Mesothelial cell of epicardium (in vitro differentiated cells): ENCODE measurements at places on chromosomes 5 and 9.

DNA sequence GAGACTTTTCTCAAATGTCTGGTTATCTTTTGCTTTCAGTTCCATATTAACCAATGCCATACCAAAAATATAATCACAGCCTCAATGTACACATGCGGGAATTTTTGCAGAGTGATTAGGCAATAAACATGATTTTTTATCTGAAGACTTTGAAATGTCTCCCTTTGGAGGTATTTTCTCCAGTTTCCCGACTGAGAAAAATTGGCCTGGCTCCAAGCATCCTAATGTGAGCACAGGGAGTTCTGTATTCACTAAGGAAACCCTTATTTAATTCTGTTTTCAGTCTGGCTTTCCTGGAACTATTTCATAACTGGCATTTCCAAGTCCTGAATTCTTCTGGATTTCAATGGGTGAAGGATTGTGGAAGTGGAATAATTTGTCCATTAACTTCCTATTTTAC is 8.5 kb downstream of the HCN1 start:
- no peak for DNase-seq

DNA sequence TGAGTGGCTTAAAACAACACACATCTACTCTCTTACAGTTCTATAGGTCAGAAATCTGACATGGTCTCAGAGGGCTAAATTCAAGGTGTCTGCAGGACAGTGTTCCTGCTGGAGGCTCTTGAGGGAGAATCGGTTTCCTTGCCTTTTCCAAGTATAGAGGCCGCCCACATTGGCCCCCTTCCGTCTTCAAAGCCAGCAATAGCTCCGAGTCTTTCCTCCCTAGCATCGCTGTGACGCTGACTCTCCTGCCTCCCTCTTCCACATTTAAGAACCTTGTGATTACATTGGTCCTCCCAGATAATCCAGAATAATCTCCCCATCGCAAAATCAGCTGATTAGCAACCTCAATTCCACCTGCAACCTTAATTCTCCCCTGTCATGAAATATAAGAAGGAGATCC is 81.3 kb upstream of the IER5L start:
- no peak for DNase-seq

GRCh38 chr9:1554081-1555035 is 460.8 kb upstream of the SMARCA2 start:
- no peak for DNase-seq

DNA sequence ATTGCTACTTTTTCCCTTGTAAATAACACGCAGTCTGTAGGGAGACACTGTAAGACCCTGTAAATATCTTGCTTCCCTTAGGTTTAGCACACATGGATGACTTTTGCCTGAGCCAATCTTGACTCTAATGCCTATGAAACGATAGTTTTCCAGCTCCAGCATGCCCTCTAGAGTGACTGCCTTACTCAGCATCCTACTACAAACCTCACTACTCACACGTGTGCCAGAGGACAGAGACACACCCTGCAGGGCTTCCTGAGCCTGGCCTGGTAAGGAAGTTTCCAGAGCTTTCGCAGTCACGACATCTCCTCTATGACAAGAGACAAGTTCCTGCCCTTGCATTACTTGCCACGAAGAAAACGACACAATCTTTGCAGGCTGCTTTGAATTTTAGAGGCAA is 138.1 kb downstream of the ATPSCKMT start:
- no peak for DNase-seq

DNA sequence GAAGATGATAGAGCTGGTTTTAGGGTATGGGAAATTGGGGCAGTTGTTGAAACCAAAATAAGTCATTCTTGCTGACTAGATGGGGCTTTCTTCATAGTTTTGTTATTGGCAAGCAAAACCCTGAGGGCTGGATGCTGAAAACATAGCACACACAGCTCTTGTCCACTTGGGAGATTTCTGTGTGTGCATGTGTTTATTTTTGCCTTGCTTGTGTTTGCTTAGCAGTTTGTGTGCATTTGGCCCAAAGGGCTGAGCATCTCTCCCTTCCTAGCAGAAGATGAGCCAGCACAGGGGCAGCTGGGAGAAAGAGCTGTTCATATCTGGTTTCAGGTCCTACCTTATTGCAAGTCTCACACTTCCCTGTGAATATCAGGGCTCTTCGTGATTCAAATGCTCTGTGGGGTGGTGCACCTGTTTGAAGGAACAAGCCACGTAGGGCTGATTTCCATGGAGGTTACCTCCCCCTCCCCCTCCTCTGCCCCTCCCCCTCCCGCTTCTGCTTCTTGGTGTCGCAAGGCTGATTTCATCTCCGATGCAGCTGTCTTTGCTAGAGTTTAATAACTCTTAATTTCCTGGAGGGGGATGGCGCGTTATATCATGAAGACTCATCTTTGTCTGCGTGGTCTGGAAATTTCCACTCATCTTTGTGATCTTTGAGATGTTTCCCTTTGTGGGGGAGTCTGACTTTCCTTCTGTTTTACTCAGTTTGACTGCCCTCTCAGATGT is 296.5 kb downstream of the ARHGAP26 start:
- no peak for DNase-seq

GRCh38 chr9:92781899-92782298 is 17.3 kb upstream of the BICD2 start:
- no peak for DNase-seq

GRCh38 chr5:116563736-116564308 is 10.8 kb downstream of the SEMA6A start:
- no peak for DNase-seq

GRCh38 chr9:108588246-108588645 is 267.5 kb downstream of the ACTL7B start:
- DNase-seq: no peak

DNA sequence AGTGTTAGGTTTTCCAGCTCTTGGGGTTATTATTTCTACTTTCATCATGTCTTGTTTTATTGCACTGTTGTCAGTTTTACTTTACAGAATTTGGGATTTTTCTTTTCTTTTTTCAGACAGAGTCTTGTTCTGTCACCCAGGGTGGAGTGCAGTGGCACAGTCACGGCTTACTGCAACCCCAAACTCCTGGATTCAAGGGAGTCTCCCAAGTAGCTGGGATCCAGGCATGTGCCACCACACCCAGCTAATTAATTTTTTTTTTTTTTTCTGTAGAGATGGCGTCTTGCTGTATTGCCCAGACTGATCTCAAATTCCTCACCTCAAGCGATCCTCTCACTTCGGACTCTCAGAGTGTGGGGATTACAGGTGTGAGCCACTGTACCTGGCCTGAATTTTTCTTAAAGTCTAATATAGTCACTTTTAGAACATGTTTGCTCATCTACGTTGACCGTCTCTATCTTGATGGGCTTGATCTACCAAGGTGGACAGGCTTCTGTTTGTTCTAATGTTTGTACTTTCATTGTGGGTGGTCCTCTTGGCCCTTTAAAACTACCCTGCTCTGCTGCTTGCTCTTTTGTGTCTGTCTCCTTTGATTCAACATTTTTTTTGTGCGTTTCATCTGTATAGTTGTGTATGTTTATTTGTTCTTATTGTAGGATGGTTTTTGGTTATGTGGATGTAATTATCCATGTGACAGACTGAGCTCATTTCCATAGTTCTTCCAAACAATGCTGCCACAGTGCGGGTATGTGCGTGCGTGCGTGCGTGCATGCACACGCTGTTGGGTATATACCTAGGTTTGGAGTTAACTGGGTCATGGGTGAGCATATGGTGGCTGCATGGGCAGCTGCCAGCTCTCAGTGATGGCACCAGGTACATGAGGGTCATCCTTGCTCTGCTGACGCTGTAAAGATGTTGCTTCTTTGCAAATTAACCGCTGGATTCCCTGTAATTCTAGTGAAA is 18.1 kb downstream of the PRRC2B start:
- no peak for DNase-seq

- no peak for DNase-seq
These were observed 1211.1 kb upstream of the CDH18 start for GRCh38 chr5:21199087-21199486.
